ENCODE measurements at places on chromosomes 16 and 17.
A peak's percentile ranks its signal among the peaks of the same experiment; 100 is the strongest.

DNA sequence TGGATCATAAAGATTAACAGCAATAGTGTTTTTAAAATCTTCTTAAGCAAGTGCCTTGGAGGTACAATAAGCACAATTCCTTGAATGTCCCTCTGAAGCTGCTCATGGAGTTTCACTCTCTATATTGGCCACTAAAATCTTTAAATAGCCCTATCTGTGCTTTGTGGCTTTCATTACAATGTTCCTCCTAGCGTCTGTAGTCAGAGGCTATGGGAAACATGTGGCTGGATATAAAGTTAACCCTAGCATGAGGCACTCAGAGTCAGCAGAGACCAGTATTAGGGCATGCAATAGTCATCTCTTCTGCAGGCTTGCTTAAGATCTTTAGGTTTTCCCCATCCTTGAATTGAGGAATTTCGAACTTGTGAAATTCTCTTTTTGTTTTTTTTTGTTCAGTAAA is 668.2 kb downstream of the CDH11 start:
- no peak for DNase-seq

- DNase-seq: no peak
These were observed 69.6 kb upstream of the GSE1 start for GRCh38 chr16:85543536-85543935.

- no peak for DNase-seq
These were observed 218.1 kb upstream of the FOXF1 start for GRCh38 chr16:86292171-86292775.

DNA sequence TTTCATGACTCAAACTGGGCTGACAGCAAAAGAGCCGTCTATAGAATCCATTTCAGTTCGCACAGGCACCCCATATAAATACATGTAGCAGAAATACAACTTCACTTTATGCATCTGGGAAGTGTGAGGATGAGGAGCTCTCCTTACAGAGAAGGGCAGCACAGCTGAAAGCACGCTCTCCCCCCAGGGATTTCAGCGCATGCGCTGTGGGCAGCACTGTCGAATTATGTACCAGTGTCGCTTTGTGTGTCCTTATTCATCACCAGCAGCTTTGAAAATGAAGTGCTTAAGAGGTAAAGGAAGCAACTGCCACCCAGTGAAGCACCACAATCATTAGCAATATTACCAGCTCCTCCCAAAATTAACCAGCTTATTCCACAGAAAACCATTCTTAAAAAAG is 39.9 kb downstream of the CEP95 start:
- DNase-seq: no peak

GRCh38 chr17:66425756-66426396 is 123.5 kb downstream of the PRKCA start:
- DNase-seq: no peak

GRCh38 chr17:19787733-19788357 is 39.7 kb upstream of the ALDH3A1 start:
- no peak for DNase-seq

DNA sequence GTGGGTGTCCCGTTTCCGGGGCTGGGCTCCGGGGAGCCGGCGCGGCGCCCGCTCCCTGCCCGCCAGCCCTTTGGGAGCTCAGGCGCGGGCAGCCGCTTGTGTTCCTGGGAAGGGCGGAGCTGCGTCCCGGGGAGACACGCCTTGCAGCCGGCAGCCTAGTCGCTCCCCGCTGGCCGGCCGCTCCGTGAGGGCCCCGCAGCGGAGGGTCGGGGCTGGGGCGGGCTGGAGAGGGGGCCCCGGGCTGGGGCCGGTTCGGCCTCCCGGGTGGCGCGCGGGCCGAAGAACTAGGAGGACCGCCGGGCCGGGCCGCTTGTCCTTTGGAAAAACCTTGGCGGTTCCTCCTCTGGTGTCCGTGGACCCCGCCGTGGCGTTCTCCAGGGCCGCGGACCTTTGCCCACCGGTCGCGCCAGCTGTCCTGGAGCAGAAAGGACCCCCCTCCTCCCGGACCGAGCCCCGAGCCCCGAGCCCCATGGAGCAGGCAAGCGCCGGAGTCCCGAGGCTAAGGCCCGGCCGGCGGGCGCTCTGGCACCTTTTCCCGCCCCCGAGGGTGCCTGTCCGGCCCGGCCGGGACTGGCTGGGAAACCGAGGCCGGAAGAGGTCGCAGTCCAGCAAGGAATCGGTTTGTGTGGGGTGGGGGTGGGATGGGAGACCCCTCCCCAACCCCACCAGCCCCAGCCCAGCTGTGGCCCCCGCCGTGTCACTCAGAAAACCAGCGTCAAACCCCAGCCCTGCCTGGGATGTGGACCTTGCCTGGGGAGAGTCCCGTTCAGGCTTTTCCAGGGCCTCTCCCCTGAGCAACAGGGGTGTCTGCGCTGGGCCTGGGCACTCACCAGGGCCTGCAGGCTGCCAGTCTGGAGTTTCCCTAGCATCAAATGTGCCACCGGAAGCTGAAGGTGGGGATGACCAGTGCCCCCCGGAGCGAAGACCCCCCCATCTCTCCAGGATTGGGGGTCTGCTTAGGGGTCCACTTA is 6.8 kb upstream of the TBC1D3B start:
- DNase-seq: peak; percentile 57

- DNase-seq: no peak
These were observed 14.2 kb upstream of the LRRC75A start for GRCh38 chr17:16506188-16506587.

- DNase-seq: peak; percentile 71
These were observed at the start of gene TLCD2 for GRCh38 chr17:1709971-1710806. Gene TLCD2, minus strand, starts transcription at chr17:1710377. Its CDS starts 135 bp downstream, at chr17:1710242.

GRCh38 chr16:78035012-78035411 is 12.7 kb downstream of the CLEC3A start:
- DNase-seq: no peak

DNA sequence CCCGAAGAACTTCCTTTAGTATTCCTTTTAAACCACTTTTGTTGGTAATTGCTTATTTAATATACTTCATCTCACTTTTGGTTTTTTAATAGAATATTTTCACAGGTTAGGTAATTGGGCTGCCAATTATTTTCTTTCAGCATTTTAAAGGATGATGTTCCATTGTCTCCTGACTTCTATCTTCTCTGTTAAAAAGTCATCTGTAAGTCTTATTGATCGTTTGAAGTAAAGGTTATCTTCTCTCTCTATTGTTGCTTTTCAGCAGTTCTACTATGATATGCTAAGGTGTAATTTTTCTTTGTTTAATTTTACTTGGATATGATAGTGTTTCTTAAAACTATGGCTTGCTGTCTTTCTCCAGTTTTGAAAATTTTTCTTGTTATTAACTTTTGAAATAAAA is 307.5 kb downstream of the MAP2K4 start:
- no peak for DNase-seq

DNA sequence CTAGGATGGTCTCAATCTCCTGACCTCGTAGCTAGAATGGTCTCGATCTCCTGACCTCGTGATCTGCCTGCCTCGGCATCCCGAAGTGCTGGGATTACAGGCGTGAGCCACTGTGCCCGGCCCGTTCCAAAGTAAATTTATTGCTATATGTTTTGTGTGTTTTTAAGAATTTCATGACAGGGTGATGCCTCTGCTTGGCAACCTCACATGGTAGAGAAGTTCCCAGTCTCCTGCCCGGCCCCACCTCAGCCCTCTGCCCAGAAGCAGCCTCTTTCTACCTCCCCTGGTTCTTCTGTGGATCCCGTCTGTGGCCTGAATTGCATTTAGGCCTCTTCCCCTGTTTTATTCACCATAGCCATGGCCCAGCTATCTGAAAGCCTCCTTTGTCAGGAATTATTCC is 55.0 kb downstream of the B9D1 start:
- DNase-seq: no peak

DNA sequence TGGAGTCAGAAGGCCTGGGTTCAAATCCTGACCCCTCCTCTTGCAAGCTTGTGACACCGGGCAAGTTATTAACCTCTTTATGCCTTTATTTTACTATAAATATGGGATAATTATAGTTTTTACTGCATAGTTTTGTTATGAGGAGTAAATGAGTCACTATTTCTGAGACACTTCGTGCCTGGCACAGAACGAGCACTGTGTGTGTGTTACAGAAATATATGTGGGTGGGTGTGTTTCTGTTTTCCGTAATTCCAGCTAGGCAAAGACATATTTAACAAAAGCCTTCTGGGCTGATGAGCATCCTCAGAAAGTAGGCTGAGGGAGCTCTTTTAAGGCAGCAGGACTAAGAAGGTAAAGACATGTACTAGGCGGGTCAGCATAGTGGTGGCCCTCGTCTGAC is 417.9 kb downstream of the MAF start:
- no peak for DNase-seq

DNA sequence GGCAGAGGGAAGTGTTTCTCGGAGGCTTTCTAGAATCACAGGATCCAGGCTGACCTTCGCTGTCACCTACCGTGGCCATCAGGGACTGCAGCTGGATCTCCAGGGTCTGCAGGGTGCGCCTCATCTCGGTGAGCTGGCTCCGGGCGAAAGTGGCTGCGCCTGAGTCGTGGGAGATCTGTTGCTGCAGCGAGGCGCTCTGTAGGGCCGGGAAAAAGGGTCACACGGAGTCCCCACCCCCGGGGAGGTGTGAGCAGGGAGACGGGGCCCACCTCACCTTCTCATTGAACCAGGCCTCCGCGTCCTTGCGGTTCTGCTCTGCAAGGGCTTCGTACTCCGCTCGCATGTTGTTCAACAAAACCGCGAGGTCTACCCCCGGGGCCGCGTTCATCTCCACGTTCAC is 2.9 kb downstream of the KRT28 start:
- DNase-seq: no peak

DNA sequence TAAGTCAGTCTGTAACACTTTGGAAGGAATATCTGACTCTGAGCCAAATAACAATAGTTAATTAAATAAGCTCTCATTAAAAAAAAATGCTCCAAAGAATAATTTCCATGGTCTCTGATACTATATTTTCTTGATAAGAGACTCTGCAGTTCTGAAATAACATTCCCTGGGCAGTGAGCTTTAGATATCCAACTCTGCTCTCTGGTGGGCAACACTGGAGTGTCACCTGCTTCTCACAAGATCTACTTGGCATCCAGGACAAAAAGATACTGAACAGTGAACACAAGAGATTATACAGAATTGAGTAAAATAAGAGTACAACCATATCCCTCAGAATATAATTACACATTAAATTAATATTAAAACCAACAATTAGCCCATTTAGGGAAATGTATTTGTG is 13.7 kb downstream of the BLMH start:
- DNase-seq: peak; percentile 23

DNA sequence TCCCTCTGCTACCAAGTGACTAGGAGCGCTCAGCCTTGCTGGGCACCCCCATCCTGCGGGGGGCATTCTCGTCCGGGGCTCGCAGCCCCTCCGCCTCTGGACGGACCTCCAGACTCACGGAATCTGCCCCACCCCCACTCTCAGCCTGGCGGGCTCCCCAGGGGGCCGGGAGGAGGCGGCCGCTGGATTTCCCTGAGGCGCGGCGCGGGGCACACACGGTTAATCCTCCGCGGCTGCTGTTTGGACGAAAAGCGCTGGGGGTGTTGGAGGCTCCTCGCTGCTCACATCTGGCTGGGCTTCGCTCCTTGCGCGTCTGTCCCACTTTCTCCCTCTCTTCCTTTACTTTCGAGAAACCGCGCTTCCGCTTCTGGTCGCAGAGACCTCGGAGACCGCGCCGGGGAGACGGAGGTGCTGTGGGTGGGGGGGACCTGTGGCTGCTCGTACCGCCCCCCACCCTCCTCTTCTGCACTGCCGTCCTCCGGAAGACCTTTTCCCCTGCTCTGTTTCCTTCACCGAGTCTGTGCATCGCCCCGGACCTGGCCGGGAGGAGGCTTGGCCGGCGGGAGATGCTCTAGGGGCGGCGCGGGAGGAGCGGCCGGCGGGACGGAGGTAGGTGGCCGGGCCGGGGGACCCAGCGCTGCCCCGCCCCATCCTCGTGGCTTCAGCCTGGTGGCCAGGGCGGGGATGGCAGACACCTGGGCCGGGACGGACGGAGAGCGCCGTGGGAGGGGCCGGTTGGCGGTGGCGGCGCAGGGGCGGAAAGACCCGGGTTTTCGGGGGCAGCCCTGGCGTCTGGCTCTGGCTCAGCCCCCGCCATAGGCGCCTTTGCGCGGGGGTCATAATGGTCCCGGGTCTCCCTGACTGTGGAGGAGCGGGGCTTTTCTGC is at the start of gene C1QTNF1:
Gene C1QTNF1 (plus strand): TSS at position 284 of the 886 bp plus-strand sequence. CDS start 19,800 bp downstream, outside the sequence.
- no peak for DNase-seq

DNA sequence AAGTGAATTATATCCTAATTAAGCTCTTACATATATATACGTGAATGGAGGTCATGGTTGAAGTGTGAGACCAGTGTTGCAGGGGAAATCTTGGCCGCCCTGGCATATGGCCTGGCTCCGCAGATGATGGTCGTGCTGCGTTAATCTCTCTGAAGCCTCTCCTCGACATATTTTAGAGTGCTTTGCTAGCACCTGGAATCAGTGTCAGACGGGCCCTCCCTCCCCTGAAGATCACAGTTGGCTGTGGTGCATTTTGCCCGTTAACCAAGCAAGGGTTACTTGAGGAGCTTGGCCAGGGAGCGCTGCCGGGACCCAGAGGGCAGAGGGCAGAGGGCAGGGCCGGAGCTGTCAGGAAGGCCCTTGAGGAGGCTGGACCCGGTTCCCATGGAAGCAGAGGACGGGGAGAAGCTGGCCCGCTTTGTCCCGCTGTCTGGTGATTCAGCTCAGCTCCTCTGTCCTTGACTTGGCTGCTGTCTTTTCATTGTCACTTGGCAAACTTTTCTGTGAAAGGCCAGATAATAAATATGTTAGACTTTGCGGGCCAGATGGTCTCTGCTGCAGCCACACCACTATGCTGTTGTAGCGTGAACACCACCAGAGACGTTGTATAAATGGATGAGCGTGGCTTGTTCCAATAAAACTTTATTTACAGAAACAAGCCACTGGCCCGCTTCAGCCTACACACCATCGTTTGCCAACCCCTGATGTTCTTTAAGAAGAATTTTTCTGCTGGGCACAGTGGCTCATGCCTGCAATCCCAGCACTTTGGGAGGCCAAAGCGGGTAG is 32.3 kb downstream of the CIBAR2 start:
- DNase-seq: no peak

GRCh38 chr17:27530764-27531391 is 74.6 kb downstream of the KSR1 start:
- DNase-seq: peak; percentile 65

GRCh38 chr17:63753215-63753614 is 11.6 kb upstream of the STRADA start:
- no peak for DNase-seq

- DNase-seq: no peak
These were observed 5.1 kb downstream of the ABCA3 start for GRCh38 chr16:2335286-2335895.

DNA sequence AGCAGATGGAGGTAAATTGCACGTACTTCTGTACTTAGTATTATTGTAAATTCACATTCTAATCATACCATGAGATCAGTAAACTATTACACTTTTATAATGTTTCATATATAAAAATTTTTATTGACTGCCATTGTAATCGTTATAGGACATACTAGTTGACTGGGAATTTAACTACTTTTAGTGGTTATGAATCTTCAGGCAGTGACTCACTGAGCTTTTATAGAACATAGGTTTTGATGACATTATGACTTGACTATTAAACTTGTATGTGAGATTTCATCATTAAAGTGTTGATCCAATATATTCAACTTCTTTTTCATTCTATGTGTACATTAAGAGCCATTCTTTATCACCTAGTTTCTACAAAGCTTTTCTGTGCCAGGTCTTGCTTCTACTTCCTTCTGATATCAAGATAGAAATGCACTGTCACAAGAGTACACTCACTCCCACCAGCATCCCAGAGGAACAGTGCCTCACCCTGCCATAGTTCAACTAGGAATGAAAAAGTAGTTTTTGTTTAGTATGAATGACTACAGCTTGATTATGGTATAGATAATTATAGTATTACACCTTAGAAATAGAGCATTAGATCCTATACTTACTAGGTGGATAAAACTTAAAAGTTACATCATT is 142.4 kb upstream of the RBL2 start:
- DNase-seq: no peak

Measured in NCI-H460 (cell line).